Breast epithelium (tissue), 4 donors: ENCODE measurements at places on chromosomes 4 and X. TPM values are rescaled to one million over a fixed set of nuclear protein-coding genes. Genes with fewer than 3 reads are reported as not detected.

Gene ARL9
- total RNA-seq, result not detected

DNA sequence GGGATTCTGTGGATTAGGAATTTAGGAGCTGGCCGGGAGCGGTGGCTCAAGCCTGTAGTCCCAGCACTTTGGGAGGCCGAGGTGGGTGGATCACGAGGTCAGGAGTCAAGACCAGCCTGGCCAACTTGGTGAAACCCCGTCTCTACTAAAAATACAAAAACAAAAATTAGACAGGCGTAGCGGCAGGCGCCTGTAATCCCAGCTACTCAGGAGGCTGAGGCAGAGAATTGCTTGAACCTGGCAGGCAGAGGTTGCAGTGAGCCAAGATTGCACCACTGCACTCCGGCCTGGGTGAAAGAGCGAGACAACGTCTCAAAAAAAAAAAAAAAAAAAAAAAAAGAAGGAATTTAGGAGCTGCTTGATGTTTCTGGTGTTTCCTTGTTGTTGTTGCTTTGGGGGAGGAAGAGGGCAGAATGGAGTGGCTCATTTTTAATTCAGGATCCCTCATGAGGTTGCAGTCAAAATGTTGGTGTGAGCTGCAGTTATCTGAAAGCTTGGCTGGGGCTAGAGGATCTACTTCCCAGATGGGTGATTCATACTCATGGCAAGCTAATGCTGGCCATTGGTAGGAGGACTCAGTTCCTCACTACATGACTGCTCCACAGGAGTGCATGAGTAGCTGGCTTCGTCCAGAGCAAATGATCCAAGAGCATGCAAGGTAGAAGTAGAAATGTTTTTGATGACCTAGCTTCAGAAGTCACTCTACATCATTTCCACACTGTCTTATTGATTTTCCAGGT, 26.5 kb upstream of the JADE1 start:
- H3K4me3 ChIP-seq, result no peak overlapping the region
- DNase-seq, result no peak
- no peaks in the 10 kb centered on the region for H3K4me1 ChIP-seq
- no peaks in the 10 kb centered on the region for H3K36me3 ChIP-seq
- no peaks in the 10 kb centered on the region for H3K27me3 ChIP-seq
- H3K27ac ChIP-seq, result no peak overlapping the region

Gene GPR143
- total RNA-seq, result 3.6 TPM

DNA sequence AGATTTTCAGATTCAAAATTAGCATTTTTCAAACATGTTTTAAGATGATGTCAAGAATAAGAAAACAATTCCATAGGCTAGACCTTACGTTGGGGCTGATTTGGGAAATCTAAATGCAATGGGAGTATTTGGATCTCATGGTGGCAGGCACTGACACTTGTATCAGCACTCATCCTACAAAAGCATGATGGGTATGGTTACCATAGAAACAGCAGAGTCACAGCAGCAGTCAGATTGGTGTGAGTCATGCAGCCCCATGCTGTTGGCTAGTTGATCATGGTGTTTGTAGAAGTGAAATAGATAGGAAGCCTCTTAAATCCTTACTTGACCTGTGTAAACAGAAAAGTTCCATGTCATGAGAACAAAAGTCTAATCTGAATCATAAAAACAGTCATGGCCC, 1637.3 kb upstream of the PABPC4L start:
- no peak overlapping the region for H3K4me3 ChIP-seq
- no peak overlapping the region for H3K27ac ChIP-seq
- H3K4me1 ChIP-seq, result no peaks in the 10 kb centered on the region
- DNase-seq, result no peak
- no peaks in the 10 kb centered on the region for H3K27me3 ChIP-seq
- H3K36me3 ChIP-seq, result no peaks in the 10 kb centered on the region

GRCh38 chr4:73964862-73965611, 16.8 kb downstream of the PF4 start:
- H3K27me3 ChIP-seq, result no peaks in the 10 kb centered on the region
- H3K4me1 ChIP-seq, result no peaks in the 10 kb centered on the region
- H3K4me3 ChIP-seq, result no peak overlapping the region
- H3K36me3 ChIP-seq, result no peaks in the 10 kb centered on the region
- H3K27ac ChIP-seq, result no peak overlapping the region
- DNase-seq, result no peak

GRCh38 chr4:5940470-5941203, 47.8 kb upstream of the CRMP1 start:
- no peaks in the 10 kb centered on the region for H3K27me3 ChIP-seq
- no peak for DNase-seq
- no peaks in the 10 kb centered on the region for H3K4me1 ChIP-seq
- H3K36me3 ChIP-seq, result no peaks in the 10 kb centered on the region
- no peak overlapping the region for H3K4me3 ChIP-seq
- no peak overlapping the region for H3K27ac ChIP-seq

DNA sequence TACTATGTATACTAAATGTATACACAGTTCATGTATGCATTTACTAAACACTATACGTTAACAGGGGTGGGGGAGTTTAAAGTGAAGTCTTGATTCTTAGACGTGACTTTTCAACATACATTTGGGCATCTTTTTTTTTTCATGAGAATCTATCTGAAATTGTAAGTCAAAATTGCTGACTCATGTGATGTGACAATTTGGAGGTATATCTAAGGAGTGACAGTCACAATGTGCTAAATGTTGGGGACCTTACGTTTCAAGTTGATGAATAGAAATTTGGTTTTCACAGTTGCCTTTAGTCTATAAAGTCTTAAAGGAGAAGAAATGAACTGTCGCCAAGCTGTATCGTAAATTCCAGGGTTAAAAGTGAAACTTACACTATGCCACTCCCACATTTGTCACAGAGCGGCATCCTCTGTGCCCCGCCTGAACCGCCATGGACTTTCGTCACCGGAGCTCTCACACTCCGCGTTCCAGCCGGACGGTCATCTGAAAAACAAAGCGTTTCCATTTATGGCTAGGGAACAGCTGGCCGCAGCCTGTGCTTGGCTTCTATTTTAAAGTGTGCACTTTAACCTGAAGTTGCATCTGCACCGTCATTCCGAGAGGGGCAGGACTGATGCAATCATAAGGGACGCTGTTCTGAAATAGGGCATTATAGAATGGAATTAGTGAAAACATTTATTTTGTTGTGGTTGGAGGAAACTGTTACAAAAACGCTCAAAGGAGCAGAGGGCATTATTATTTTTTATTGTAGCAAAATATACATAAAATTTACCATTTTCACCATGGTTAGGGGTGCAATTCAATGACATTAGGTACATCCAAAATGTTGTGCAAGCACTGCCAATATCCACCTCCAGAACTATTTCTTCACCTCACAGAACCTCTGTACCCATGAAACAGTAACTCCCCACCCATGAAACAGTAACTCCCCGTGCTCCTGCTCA, 30.9 kb downstream of the PDLIM3 start:
- no peaks in the 10 kb centered on the region for H3K27me3 ChIP-seq
- H3K4me1 ChIP-seq, result no peaks in the 10 kb centered on the region
- H3K4me3 ChIP-seq, result no peak overlapping the region
- no peak overlapping the region for H3K27ac ChIP-seq

DNA sequence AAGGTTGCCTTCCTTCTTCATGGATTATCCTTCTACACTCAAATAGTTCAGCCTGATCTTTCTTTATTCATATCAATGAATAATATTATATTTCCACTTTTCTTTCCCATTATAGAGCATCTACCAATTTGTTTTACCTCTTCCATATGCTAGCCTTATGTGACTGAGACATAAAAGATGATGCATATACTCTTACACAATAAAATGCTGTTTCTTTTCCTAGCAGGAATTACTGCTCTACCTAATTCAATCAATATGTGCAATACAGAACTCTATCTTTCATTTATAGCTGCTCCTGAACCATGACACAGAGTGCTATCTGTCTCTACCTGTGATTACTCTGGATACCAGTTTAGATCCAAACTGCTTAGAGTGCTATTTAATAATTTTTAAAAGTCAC, 2334.0 kb downstream of the PCDH7 start:
- no peak for DNase-seq
- H3K4me3 ChIP-seq, result no peak overlapping the region
- peak overlapping the region; percentile 18 for H3K27ac ChIP-seq
- no peaks in the 10 kb centered on the region for H3K27me3 ChIP-seq
- H3K36me3 ChIP-seq, result no peaks in the 10 kb centered on the region

DNA sequence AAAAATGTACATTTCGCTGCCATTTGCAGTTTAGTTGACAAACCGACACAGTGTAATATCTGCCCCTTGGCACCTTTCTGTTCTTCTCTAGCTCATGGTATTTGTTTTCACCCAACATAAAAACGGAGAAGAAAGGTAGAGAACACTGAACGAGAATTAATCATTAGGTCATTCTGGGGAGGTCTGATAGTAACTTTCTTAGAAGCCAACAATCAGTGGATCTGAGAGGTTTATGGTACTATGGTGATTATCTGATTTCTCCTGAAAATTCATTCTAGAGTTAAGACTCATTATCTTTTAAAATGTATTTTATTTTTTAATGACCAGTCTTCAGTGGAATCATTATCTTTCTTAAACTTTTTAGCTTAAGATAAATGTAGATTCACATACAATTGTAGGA, 8.5 kb downstream of the RAPGEF2 start:
- H3K4me3 ChIP-seq, result no peak overlapping the region
- no peaks in the 10 kb centered on the region for H3K36me3 ChIP-seq
